ENCODE measurements at places on chromosomes 3 and 15.

GRCh38 chr3:129529436-129530210 lies 1.2 kb downstream of the RHO start:
- DNase-seq, result no peak

GRCh38 chr3:45166321-45166879 lies 20.2 kb upstream of the CDCP1 start:
- no peak for DNase-seq

GRCh38 chr3:171959532-171960089 lies 79.8 kb upstream of the FNDC3B start:
- DNase-seq, result no peak

DNA sequence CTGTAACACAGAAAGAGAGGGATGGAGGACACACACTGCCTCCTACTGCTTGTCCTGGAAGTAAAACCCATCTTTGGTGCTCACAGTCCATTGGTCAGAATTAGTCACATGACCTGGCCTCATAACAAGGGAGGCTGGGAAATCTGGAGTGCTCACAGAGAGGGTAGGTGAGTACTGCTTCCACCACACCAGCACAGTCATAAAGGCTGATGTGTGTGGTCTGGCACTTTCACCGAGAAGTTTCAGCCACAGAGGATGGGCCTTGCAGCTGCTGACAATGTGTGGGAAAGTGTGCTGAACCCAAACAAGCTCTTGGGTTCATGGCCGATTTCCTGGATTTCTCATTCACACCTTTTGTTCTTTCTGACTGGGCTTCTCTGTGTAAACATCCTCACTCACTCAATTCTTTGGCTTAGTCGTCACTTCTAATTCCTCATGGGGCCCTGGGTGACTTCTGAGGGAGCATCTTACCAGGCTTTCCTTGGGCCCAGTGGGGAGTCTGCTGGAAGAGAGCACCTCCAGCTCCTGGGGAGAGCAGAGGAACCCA lies 100.7 kb downstream of the ASB7 start:
- no peak for DNase-seq

- DNase-seq, result no peak
Measured at GRCh38 chr3:41317298-41317697, 118.0 kb downstream of the CTNNB1 start.

DNA sequence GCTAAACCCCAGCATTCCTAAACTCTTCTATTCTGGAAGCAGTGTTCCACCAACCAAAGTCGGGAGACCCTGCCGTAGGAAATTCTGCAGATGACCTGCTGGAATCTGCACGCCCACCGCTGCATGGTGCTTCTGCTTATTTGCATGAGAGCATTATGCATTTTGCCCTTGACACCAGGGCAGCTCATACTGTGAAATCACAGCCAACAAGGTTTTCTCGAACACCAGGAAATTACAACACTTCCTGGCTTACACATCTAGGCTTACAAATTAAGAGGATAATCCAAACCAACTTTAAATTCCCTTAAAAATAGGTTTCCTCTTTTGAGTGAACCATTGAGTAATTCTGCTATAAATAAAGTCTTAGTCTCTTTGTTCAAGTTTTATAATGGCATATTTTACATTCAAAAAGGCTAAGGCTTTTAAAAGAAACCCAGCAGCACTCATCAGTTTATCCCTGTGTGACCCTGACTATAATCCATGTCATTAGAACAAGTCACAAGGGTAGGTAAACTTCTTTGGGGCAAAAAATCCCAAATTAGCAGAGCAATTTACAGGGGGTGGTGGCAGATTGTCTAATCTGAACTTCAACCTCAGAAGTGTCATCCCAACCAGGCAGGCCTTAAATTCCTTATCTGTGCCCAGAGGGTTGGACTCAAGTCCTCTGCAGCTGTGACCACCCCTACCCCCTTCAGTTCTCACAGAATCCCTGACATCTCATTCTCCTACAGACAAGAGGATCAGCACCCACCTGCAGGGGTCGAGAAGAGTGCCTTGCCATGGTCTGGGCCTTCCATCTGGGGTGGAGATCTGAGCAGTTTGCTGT lies 33.5 kb upstream of the RBP1 start:
- DNase-seq, result no peak

- no peak for DNase-seq
Measured at GRCh38 chr3:144466114-144466513, 494.5 kb downstream of the DIPK2A start.

DNA sequence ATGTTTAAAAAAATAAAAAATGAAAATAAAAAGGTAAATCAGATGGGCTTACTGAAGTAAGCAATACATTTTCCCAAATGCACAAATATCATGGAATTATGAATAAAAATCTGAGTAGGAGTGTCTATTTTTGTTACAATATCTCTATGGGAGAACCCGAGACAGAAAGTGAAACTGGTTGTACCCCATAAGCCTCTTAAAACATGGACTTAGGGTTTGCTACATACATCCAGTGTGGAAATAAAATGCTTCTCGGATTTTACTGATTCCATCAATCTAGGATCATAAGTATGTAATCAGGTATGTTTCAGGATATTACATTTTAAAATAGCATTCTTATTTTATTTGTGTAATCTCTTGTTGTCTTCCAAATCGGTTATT lies 177.8 kb upstream of the CDIN1 start:
- DNase-seq, result no peak

DNA sequence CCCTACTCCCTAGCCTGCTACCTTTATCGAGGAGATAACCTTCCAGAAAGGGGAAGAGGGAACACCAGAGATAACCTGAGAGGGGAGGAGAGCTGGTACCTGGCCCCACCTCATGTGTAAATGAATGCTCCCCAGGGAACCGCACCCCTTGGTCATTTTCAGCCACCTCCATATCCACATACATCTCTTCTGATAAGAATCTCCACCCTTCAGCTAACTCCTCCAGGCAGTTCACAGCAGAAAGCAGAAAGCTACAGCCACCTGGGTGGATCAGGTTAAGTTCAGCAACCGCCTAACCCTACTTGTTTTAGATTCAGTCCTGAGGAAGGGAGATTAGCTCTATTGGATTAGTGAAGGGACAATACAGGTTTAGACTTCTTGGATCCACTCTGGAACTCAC lies 38.0 kb upstream of the TIMP4 start:
- no peak for DNase-seq

All from posterior vena cava (tissue), 2 donors.